CMK (cell line): ENCODE measurements at places on chromosomes 6 and 20.

DNA sequence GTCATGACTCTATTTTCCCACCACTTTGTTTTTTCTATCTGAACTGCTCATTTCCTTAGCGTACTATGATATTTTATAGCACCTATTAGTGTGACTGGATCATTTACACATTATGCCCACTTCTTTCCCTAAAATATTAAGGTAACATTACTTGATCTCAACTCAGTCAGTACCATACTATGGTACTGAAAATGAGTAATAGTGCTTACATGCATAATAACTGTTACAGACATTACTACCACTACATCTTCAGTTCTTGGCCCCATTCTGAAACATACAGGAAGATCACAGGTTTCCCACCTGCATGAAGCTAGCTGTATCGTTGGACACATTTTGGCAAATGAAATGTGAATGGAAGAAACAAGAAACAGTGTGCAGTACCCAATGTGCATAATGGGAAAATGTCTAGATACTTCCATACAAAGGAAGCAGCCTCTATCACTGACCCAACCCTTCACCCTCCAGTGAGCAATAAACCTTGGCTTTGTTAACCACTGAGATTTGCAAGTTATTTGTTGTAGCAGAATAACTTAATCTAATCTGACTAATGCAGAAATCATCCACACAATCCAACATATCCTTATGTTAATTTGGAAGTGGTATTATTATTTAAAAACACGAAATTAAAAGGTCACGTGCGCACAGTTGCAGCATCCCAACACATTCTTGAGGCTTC is 108.6 kb upstream of the DOK5 start:
- DNase-seq = no peak

DNA sequence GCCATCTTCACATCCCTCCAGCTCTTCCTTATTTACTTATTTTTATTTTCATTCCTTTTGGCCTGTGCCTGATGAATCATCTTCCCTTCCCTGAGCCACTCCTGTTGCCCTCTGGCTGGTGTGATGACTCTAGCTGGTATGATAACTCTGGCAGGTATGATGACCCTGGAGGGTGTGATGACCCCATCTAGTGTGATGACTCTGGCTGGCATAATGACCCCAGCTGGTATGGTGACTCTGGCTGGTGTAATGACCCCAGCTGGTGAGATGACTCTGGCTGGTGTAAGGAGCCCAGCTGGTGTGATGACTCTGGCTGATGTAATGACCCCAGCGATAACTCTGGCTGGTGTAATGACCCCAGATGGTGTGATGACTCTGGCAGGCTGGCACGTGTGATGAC is 426.8 kb downstream of the QKI start:
- no peak for DNase-seq

DNA sequence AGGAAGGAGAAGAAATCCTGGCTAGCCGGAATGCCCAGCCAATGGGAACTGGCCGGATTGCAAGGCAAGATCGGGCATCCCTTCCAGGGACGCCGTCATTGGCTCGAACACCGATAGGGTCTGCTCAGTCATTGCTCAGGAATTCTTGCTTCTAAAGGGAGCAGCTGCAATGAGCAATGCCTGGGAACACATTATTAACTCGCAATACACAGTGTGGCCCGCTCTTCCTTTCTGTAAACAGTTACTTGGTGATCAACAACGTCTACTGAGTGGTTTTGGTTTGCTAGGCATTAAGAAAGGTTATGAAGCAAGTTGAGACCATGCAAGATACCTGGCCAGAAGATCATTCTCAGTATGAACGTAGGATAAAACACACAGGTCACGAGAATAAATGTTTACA is 165.4 kb upstream of the CITED2 start:
- no peak for DNase-seq

GRCh38 chr6:167152862-167153261 is 4.9 kb downstream of the GPR31 start:
- no peak for DNase-seq
